ENCODE measurements at places on chromosomes 7 and 10.

DNA sequence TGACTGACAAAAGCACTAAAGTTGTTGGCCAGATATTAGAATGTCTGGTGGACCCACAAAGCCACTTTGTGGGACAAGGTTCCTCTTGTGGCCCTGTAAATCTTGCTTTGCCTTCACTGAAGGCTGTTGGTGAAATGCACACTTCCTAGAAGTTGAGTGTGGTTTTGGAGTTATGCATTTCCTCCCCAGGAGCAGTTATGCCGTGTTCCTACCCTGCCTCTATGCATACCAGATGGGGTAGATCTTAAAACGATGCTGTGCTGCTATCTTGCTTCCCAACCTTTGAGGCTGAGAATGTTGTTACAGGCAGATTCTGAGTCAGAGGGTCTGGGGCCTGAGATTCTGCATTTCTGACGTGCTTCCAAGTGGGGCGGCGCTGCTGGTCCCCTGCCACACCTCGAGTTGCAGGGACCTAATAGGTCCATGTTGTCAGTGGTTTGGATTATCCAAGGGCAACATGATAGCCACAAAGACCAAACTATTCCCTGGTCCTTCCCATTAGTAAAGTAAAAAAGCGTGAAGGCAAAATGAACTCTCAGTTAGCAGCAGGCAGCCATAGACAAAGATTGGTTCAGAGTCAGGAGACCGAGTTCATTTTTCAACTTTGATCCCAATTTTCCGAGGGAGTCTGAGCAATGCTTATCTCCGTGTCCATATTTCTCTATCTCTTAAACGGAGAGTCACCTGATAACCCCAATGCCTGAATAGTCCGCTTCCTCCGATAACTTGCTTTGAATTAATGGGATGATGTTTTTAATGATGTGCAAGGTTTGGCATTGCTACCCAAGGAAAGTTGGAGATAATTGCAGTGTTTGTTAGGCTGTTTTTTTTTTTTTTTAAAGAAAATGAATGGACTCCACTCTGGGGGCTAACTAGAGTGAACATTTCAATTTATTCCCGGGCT lies 55.8 kb downstream of the CDHR3 start:
- no peak for DNase-seq

- no peak for DNase-seq
These were observed 14.3 kb downstream of the HKDC1 start for GRCh38 chr10:69234447-69234846.

GRCh38 chr7:143395187-143396149 lies 13.2 kb downstream of the EPHA1 start:
- no peak for DNase-seq

GRCh38 chr10:121532292-121532864 lies 65.9 kb downstream of the FGFR2 start:
- DNase-seq = no peak

DNA sequence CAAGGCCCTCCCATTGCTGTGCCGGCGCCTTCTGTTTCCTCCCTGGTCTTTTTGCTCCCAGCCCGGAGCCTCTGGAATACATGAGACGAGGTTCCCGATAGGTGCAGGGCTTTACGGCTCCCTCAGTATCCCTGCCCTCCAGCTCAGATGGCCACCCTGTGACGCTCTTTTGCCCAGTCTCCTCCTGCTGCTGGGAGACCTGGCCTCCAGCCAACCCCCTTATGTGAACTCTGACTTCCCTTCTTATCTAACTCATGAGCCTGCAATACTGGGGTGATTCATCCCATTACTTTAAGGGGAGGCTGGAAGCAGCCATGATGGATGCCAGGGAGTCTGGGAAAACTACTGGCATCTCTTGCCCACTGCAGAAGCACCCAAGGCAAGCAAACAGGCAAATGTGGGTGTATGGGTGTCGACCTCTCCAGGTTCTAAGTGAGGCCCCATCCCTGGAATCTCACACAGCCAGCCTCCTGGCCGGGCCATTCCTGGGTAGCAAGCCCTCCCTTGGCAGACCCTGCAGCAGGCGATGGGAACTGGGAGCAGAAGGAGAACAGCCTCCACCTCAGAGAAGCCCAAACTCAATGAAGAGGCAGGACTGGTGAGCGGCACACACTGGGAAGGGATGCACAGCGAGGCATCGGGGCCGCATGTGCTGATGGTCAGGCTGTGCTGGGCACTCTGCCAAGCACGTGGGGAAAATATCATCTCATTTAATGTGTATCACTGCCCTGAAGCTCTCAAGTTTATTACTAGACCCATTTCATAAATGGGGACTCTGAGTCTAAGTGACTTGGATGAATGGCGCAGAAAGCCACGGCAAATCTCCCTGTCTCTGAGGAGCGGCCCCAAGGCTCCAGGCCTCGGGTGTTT lies 97.5 kb downstream of the FAM53B start:
- peak; percentile 80 for DNase-seq

Data from mesenchymal stem cell (in vitro differentiated cells and primary cell).